ENCODE measurements at places on chromosomes 6 and 20.

DNA sequence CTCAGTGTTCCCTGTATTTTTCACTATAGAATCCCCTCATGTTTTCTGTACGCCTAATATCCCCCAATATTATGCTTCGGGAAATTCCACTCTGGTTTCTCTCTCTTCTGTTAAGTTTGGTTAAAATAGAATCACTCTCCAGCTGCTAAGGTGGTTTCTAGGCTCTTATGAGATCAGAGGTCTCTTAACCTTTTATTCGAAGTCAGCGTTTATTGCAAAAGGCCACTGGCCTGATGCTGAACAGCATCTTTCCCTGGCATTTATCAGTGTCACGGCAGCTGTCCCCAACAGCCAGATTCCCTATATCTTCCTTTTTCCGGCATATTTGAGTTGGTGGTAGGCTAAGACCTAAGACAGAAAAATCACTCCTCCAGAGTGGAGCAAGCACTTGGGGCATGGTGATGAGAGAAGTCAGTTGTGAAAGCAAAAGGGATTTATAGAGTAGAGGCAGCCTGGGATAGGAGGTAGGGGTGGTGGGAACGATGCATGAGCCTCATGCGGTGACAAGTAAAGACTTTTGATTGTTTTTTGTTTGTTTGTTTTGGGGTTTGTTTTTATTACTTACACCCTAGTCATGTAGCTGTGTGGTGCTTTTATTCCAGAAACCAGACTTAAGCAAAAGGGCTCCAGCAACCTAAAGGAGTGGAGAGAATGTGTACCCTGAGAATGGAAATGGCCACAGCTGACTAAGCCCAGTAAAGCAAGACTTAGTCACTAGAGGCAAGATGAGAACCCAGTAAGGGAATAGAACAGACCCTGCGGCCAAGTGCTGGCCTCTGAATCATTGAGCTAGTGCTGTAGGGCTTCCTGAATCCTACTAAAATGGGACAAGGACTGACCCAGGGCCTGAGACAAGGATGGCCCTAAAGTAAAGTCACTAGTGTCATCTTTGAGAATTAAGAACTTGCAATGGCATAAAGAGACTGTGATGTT, 233.0 kb upstream of the PRND start:
- DNase-seq = no peak

DNA sequence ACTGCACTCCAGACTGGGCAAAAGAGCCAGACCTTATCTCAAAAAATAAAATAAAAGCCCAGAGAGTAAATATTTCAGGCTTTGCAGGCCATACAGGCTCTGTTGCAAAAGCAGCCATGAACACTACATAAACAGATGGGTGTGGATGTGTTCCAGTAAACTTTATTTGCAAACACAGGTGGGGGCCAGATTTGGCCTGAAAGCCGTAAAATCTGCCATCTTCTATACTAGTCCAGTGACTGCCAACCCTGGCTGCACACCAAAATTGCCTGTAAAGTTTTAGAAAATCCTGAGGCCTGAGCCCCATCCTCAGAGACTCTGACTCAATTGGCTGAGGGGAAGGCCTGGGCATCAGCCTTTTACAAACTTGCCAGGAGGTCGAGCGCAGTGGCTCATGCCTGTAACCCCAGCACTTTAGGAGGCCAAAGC, 103.6 kb downstream of the ZMYND8 start:
- DNase-seq = no peak

DNA sequence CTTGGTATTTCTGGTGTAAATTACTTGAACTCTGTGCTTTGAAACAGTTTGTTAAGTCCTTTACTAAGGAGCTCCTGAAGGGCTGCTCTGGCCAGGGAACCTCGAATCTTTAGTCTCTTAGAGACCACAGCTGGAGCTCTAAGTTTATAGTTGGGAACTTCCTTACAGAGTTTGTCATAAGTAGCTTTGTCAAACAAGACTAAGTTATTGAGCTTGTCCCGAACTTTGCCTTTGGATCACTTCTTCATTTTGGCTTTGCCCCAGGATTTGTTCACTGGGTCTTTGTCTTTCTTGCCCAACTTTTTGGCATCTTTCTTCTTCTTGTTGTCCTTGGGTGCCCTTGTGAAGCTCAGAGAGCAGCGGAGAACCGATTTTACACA, 64.8 kb downstream of the FAM50B start:
- no peak for DNase-seq

- DNase-seq = no peak
Observed at GRCh38 chr6:2979819-2980464, 8.6 kb upstream of the SERPINB6 start.

- no peak for DNase-seq
Observed at GRCh38 chr20:11391591-11391990, 526.1 kb upstream of the BTBD3 start.

DNA sequence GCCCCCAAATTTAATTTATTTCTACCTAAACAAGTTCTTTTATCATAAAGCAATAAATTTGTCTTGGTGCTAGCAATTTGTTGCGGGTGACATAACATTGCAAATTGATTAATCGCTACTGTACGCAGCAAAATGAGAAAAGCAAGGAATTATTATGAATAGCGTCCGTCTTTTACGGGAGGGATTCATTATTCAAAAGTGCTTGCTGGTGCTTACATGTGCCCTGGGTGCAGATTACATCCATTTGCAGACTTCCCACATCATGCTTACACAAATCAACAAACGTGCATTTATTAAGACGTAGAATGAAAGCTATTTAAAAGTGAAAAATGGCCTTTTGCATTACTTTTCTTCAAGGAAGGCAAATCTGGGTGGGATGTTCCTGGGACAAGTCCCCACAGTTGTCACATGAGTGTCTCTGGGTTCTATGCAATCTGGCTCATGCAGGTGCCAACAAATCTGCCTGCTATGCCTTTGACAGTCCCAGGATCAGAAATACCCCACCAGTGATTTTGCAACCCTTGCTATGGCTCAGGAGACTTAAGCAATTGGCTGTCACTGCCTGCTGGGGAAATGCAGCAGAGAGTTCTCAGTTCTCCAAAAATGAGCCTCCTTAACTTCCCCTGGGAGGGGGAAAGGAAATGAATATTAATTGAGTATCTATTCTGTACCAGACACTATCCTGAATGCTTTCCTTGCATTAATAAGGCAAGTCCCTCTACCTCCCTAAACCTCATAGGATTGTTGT, 30.1 kb upstream of the MAFB start:
- DNase-seq = no peak

- DNase-seq = no peak
Observed at GRCh38 chr20:5938456-5939029, 11.8 kb downstream of the TRMT6 start.

Measured in activated naive CD4-positive, alpha-beta T cell (primary cell).